Activated CD8-positive, alpha-beta memory T cell treated with anti-CD3 and anti-CD28 coated beads for 48 hours (primary cell): ENCODE measurements at places on chromosomes 13 and 19.

DNA sequence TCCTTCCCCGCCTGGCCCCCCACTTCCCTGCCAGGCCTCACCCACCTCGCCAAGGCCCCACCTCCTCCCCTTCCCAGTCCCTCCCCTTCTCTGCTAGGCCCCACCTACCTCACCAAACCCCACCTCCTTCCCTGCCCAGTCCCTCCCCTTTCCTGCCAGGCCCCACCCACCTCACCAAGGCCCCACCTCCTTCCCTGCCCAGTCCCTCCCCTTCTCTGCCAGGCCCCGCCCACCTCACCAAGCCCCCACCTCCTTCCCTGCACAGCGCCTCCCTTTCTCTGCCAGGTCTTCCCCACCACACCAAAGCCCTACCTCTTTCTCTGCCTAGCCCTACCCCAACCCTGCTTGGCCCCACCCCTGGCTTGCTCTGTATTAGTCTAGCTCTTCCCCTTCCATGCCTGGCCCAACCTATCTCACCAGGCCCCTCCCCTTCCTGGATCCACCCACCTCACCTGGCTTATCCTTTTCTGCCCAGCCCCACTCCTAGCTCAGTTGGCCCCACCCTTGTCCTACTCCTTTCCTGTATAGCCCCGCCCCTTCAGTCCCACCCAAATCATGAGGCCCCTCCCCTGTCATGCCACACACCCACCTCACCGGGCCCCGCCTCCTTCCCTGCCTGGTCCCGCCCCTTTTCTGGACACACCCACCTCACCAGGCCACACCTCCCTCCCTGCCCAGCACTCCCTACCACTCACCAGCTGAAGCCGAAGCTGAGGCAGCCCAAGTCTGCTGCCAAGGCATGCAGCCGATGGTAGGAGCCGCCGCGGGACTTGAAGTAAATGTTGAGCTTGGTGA lies 16.2 kb downstream of the CERS1 start:
- DNase-seq, result no peak

DNA sequence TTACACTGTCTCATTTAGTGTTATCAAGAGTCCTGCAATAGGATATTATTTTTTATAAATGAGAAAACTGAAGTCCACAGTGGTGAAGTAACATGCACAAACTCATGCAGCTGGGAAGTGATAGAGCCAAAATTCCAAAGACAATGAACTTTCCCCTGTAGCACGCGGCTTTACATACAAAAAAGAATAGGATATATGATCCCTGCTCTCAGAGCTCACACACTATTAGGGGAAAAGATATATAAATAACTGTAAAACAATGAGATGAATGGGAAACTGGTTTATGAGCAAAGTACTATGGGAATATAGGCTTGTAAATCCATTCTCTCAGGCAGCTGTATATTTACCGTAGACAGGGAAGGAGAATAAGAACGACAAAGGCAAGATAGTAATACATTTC lies 39.7 kb downstream of the THSD1 start:
- DNase-seq, result no peak

GRCh38 chr19:18233224-18233825 lies 7.1 kb upstream of the PDE4C start:
- DNase-seq, result no peak

DNA sequence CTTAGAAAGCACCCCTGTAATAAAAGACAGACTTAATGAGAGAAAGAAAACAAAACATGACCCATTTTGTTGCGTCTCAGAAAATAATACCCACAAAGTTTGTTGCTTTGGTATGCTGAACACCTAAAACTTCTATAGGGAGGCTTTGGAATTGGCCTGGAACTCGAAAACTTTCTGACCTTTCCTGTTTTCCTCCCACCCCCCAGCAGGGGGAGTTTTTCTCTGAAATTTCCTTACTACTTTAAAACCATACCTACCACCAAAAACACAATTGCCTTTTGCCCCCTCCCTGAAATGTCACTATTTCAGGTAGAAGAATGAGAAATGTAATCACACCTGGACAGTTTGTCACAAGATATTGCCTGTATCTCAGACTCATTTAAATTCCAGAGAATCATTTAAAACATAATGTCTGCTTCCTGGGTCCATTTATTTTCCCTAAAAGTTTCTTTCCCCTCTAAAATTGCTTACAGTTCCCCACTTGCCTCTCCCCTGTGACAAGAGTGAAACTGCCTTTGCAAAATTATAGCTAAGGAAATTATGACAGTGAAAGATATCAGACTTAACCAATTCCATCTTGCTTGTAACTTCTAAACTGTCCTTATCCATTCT lies 2700.2 kb downstream of the PCDH9 start:
- DNase-seq, result no peak

- DNase-seq, result no peak
Measured at GRCh38 chr13:102715447-102715846, 20.6 kb upstream of the METTL21C start.

- DNase-seq, result no peak
Measured at GRCh38 chr13:102589301-102589822, 7.4 kb upstream of the TPP2 start.

GRCh38 chr13:96546463-96546862 lies 447.8 kb downstream of the OXGR1 start:
- DNase-seq, result no peak

- DNase-seq, result no peak
Measured at GRCh38 chr13:109971006-109971405, 184.6 kb upstream of the IRS2 start.

- DNase-seq, result no peak
Measured at GRCh38 chr13:85473144-85473543, 326.1 kb downstream of the SLITRK6 start.

DNA sequence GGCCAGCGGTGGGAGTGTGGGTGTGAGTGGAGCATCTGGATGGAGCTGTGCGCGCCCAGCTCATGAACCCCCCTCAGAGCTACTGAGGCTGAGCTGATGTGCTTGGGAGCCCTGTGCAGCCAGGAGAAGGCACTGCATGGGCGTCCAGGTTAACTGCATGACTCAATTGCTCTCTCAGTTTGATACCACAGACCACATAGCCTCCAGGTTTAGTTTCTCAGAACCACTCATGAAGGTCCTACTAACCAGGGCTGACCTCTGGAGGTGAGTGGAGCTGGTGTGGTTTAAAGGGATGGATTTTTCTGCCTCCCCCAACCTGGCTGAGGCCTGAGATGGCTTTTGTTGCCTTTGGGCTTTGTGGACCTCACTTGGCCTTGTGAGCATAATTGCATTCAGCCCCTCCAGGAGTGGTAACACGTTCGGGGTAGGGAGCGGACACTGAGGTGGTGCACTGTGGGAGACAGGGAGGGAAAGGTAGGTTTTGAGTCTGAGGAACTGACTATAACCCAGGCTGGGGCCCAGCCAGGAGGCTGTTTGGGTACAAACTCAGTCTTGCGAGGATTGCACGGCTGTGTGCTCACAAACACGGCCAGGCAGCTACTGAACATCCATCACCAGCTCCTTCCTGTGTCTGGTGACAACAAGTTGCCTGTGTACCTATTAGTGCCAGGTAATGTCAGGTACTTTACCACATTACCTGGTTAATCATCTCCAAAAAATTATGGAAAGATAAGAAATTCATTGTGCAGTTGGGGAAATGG lies 97.5 kb downstream of the RGCC start:
- no peak for DNase-seq

GRCh38 chr19:30449673-30450072 lies 77.5 kb downstream of the ZNF536 start:
- DNase-seq, result no peak

- no peak for DNase-seq
Measured at GRCh38 chr13:105147461-105147860, 1388.0 kb downstream of the EFNB2 start.

- no peak for DNase-seq
Measured at GRCh38 chr19:35752746-35753350, 4.0 kb downstream of the HSPB6 start.

DNA sequence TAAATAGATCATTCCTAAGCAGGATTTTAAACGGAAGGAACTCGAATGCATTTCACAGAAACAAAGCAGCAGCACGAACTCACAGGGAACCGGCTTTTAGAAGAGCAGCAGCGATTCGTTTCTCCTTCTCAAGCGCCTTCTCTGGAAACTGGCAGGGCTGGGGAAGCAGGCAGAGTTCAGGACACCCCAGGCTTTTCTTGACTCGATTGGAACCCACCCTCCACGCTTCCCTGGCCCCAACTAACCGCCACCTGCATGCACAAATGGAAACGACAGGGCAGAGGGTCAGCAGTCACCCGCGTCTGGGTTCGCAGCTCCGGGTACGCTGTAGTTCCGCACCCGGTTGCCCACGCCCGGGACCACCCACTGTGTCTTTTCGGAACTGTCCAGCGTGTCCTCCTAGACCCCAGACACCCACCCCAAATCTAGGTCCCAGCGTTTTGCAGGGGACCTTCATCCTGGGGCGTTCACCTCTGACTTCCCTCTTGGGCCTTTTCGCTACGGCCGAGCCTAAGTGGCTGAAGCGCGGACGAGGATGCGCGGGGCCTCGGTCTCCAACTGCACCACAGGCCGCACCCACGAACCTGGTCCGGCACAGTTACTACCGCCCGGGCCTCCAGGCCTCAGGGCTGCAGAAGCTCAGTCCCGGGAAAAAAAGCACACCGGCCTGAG lies 500 bp downstream of the ZFP30 start:
- peak; percentile 7 for DNase-seq

DNA sequence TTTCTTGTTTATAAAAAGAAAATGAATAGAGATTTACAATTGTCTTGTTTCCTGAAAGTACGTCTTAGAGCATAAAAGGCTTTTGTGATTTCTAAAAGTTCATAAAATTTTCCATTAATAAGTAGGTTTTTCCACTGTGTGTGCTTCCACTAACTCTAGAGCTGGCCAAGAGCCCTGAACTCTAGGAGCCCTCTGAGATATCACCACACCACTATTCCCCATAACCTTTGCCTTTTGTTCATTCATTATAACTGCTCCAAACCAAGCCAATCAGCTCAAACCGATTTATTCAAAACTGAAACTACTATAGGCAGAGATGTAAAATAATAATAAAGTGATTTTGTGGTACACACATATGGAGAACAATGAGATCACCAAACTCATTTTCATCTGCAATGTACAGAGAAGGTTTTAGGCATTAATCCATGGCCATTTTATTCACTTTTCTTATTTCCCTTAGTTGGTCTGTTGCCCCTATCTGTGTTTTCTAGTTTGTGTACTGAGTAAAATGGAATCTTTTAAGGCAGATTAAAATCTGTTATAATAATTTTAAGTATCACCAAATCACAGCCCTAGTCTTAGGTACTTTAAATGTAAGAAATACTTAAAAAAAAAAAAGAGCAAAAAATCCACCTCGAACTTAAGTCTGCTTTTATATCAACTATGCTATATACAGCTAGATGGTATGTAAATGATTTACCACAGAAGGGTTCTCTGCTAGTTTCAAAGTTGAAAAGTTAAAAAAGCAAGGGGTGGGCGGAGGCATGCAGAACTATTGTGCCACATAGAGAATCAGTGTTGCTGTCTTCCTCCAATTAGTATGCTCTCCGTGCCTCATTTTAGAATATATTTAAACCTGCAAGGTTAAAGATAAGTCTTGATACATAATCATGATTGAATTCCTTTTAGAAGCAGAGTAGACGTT lies 311.3 kb downstream of the KLF12 start:
- no peak for DNase-seq

GRCh38 chr13:51895906-51896888 lies 34.4 kb downstream of the CCDC70 start:
- DNase-seq, result no peak

GRCh38 chr13:98410612-98411011 lies 166.3 kb downstream of the STK24 start:
- DNase-seq, result no peak

GRCh38 chr19:9878511-9879196 lies 43.5 kb downstream of the PIN1 start:
- no peak for DNase-seq

DNA sequence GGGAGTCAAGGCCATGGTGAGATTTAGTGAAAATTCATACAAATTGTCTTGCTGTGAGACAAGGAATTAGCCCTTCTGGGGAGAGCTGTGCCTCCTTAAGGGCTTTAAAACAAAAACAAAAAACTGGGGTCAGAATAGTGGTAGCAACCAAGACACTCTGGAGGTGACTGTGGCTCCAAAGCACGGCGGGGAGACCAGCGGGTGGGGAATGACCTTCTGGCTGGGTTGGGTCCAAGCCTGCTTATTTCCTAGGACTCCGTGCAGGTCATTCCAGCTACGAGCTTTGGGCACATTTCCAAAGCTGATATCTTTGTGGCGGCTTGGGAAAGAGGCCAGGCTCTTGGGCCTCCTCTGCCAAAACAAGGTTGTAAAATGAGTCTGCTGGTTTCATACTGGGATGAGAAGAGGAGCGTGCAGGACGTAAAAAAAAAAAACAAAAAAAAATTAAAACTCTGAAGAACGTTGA lies 348.3 kb downstream of the UQCRFS1 start:
- DNase-seq, result no peak

DNA sequence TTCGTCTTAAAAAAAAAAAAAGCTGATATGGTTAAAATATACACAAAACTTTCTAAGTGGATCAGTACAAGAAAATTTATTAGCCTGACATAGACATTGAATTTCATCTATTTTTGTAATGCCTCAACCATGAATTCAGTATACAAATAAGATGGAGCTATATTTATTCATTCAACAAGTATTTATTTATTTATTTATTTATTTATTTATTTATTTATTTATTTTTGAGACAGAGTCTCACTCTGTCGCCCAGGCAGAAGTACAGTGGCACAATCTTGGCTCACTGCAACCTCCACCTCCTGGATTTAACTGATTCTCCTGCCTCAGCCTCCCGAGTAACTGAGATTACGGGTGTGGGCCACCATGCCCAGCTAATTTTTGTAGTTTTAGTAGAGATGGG lies 78.5 kb upstream of the GSX1 start:
- DNase-seq, result no peak

DNA sequence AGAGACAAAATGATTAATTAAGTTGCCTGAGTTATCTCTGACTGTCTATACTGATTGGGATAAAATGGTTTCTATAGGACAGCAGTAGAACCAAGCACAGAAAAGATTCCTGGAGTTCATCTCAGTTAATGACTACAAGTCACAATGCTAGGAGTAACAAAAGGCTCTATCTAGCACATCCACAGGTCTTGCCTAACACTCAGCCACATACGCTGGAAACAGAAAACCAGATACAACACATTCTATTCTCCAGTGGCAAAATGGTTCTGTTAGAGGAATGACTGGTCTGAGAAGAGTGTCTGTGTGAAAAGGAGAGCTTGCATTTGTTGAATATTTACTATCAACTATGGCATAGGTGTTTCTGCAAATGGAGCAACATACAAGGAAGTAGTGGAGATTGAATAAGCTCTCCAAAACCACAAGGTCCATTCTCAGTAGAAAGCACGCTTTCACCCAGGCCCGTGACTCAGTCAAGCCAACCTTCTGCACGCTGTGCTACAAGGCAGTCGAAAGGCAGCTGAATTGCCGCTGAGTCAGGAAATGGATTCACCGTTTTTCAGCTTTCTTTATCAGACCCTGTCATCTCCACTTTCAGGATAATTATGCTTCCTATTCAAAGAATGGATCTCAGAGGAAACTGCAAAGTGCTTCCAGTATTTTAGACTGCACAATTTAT lies 761.5 kb downstream of the EFNB2 start:
- DNase-seq, result no peak

DNA sequence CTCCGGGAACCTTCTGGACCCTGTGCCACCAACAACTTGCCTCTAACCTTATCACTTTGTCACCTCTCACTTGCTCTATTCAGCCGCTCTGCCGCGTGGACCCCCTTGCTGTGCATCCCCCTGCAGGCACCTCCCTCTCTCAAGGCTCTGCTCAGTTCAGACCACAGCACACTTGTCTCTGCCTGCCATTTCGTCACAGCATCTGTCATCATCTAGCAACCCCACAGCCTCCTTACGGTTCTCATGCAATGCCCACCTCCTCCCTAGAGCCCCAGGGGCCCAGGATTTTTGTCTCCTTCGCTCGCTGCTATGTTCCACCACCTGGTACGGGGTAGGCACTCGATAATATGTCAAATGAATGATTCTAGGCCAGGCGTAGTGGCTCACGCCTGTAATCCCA lies 4.8 kb downstream of the HAUS8 start:
- no peak for DNase-seq
